ENCODE measurements at places on chromosomes 5 and 9. TPM values are rescaled to one million over a fixed set of nuclear protein-coding genes. Genes with fewer than 3 reads are reported as not detected.

DNA sequence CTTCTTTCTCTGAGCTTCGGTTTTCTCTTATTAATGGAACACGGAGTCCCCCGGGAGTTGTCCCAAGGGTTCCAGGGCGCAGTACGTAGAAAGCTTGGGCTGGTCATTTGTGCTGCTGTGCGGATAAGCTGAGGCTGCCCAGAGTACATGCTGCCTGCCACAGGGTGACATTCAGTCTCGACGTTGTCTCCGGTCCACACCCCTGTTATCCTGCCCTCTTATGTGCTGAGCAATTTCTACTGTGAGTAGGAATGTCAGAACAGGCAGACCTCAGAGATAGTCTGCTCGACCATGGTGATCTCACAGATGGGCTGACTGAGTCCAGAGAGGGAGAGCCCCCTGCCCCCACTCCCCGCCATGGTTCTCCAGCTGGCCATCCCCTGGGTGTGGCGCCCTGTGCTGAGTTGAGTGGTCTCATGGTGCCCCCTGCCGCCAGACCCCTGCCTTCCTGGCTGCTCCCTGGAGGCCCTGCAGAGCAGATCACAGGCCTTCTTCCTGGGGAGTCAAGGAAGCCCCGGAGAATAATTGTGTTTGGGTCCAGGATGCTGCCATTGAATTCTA, 124.0 kb downstream of the RGS3 start:
- H3K4me1 ChIP-seq: peaks cover 25% of the 10 kb centered on the region
- no peak overlapping the region for H3K4me3 ChIP-seq
- no peak overlapping the region for H3K27ac ChIP-seq
- H3K27me3 ChIP-seq: no peaks in the 10 kb centered on the region
- DNase-seq: no peak

DNA sequence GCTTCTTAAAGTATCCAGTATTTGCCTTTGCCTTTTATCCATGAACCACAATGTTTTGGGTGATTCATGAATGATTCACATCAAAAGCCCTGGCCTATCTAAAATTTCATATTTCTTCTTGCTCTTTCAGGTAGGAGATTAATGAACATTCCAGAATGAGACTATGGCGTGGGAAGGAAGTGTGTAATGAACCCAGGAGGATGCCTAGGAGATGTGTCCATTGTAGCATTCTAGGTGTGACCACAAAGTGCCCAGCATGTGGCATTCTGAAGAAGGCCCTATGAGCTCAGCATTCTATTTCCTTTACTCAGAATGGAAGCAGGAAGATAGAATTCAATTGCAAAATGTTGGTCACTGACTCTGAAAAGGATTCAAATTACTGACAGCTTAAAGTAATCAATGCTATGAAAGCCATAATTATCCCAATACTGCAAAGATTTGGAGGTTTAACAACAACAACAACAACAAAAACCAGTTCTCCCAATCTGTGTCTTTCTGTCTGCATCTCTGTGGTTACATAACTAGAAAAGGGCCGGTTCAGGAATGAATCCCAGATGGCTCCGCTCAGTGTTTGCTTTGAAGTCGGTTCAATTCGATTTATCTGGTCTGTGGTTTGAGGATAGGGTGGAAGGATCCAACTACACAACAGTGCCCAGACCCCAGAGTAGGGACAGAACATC, 126.7 kb downstream of the FOXD1 start:
- no peak for DNase-seq
- no peaks in the 10 kb centered on the region for H3K27me3 ChIP-seq
- no peak overlapping the region for H3K27ac ChIP-seq
- H3K36me3 ChIP-seq: no peaks in the 10 kb centered on the region

DNA sequence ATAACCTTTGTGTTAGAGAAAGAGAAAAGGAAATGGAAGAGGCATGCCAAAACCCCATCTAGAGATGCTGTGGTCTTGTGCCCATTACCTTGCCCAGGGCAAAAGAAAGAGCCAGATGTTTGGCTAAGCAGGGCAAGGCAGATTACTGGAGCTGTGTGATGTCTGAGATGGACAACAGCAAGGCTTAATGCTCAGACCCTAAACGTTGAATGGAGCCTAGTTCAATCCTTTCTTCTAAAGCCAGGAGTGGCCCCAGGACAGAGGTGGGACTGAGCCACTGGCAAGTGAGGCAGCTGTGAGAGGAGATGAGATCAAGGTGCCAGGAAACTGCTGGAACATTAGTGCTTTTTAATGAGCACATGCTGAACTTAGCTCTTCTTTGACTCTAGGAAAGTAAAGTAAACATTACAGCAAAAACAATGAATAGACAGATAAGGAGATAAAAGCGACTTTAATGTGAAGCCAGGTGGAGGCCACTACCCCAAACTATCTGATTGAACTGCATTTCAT, 143.0 kb upstream of the EGFLAM start:
- H3K27me3 ChIP-seq: no peaks in the 10 kb centered on the region
- no peak overlapping the region for H3K27ac ChIP-seq
- no peak for DNase-seq
- no peaks in the 10 kb centered on the region for H3K4me1 ChIP-seq
- H3K4me3 ChIP-seq: no peak overlapping the region
- no peaks in the 10 kb centered on the region for H3K36me3 ChIP-seq

The SPTLC1 gene
- total RNA-seq: 38.0 TPM

DNA sequence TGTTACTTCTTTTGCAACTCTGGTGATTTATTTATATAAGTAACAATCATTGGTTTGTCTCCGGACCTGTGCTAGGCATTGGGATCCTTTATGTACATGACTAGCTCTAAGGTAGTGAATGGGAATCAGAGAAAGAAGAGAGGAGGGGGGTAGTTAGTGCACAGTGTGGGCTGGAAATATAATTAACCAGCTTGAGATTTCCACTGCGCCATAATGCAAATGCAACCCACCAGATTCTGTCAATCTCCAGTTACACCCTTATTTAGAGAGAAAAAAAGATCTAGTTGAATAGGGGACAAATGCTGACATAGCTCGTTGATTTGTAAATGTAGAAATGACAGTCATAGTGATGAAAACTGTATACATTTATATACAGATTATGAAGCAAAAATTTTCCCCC, 342.2 kb upstream of the SLC30A5 start:
- no peak overlapping the region for H3K27ac ChIP-seq
- DNase-seq: no peak
- no peaks in the 10 kb centered on the region for H3K4me1 ChIP-seq
- no peaks in the 10 kb centered on the region for H3K27me3 ChIP-seq

GRCh38 chr9:113621309-113621791, 157.8 kb downstream of the RGS3 start:
- no peaks in the 10 kb centered on the region for H3K27me3 ChIP-seq
- H3K4me3 ChIP-seq: no peak overlapping the region
- H3K36me3 ChIP-seq: no peaks in the 10 kb centered on the region

The ZNF367 gene
- total RNA-seq: 14.3 TPM

The RALGDS gene
- 30.1 TPM for total RNA-seq

DNA sequence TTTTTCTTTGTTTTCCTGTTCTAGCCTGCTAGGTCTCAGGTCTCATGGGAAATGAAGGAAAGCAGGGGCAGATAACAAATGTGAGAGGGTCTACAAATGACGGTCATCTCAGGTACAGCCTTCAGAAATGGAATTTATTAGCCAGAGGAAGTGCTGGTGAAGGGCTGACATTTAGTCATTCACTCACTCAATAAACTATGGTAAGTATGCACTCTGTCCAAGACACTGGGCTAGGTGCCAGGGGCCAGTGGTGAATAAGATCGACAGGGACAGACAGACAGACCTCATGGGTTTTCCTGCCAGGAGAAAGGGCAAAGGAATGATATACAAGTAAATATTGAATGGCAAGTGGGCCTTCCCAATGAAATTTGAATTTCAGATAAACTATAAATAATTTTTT, 6.3 kb downstream of the PDE6A start:
- no peaks in the 10 kb centered on the region for H3K4me1 ChIP-seq
- DNase-seq: no peak
- H3K36me3 ChIP-seq: no peaks in the 10 kb centered on the region
- H3K27ac ChIP-seq: no peak overlapping the region

DNA sequence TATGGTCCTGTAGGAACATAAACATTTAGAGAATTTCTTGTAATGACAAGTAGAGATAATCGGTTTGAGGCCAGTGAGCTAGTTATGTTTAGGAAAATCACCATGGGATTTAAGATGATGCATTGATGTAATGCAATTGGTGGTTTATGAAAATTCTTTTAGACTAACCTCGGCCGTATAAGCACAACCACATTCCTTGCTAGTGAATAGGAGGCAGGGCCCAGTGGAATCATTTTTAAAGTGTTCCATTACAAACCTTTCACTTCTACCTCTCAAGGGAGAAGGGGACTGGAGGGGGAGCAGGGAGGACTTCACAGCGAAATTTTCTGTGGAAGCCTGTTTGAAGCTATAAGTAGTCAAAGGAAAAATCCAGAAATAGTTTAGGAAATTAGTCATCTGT, 71.8 kb upstream of the NFIL3 start:
- H3K4me1 ChIP-seq: no peaks in the 10 kb centered on the region
- H3K36me3 ChIP-seq: no peaks in the 10 kb centered on the region
- H3K4me3 ChIP-seq: no peak overlapping the region
- peaks cover 2% of the 10 kb centered on the region for H3K27me3 ChIP-seq
- no peak overlapping the region for H3K27ac ChIP-seq
- no peak for DNase-seq

- no peak for DNase-seq
- H3K4me3 ChIP-seq: no peak overlapping the region
- no peak overlapping the region for H3K27ac ChIP-seq
These were observed 104.4 kb downstream of the ACTL7B start for GRCh38 chr9:108751369-108751768.

GRCh38 chr9:76453785-76454184, 5.2 kb upstream of the GCNT1 start:
- DNase-seq: no peak
- H3K36me3 ChIP-seq: no peaks in the 10 kb centered on the region
- H3K4me3 ChIP-seq: no peak overlapping the region
- peaks cover 7% of the 10 kb centered on the region for H3K4me1 ChIP-seq
- no peak overlapping the region for H3K27ac ChIP-seq

GRCh38 chr5:169260896-169261569, 39.9 kb downstream of the SLIT3 start:
- no peak overlapping the region for H3K4me3 ChIP-seq
- no peak for DNase-seq
- no peaks in the 10 kb centered on the region for H3K4me1 ChIP-seq

DNA sequence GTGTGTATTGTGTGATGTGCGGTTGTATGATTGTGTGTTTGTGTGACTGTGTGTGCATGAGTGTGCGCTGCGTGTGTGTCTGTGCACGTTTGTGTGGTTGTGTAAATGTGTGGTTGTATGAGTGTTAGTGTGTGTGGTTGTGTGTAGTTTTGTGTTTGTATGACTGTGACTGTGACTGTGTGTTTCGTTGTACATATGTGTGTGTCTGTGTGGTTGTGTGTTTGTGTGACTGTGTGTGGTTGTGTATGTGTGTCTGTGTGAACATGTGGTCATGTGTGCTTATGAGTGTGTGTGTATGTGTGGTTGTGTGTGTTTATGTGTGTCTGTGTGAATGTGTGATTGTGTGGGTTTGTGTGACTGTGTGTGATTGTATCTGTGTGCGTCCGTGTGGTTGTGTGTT, 197.8 kb downstream of the TTLL11 start:
- H3K4me1 ChIP-seq: no peaks in the 10 kb centered on the region
- no peak overlapping the region for H3K27ac ChIP-seq
- H3K4me3 ChIP-seq: no peak overlapping the region
- H3K36me3 ChIP-seq: no peaks in the 10 kb centered on the region
- no peaks in the 10 kb centered on the region for H3K27me3 ChIP-seq

The CAVIN4 gene
- total RNA-seq: 0.13 TPM

GRCh38 chr9:135717410-135717809, 15.4 kb downstream of the KCNT1 start:
- H3K4me3 ChIP-seq: no peak overlapping the region
- H3K36me3 ChIP-seq: no peaks in the 10 kb centered on the region
- H3K4me1 ChIP-seq: no peaks in the 10 kb centered on the region
- DNase-seq: no peak
- no peaks in the 10 kb centered on the region for H3K27me3 ChIP-seq
- H3K27ac ChIP-seq: no peak overlapping the region

DNA sequence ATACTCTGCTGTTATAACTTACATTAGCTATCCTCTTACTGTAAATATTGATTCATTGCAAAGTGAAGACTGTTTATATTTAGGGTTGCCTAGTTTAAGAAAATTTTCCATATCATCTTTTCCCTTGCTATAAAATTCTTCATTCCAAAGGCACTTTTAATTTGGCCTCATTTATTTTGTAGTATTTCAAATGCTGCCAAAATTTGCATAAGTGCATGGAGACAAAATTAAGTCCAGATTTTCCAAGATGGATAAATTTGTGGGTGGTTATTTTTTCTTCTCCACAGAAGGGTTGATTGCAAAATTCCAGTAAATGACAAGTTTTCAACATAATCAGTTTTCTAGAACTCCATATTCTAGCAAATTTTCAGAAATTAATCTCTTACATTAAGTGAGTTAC, 141.5 kb upstream of the MTAP start:
- no peak overlapping the region for H3K27ac ChIP-seq
- no peak for DNase-seq
- no peaks in the 10 kb centered on the region for H3K4me1 ChIP-seq

GRCh38 chr5:134141331-134142050, 27.0 kb downstream of the TCF7 start:
- H3K27me3 ChIP-seq: no peaks in the 10 kb centered on the region
- H3K36me3 ChIP-seq: peaks cover 49% of the 10 kb centered on the region
- H3K4me3 ChIP-seq: no peak overlapping the region
- H3K4me1 ChIP-seq: peaks cover 47% of the 10 kb centered on the region
- peak overlapping the region; percentile 22 for H3K27ac ChIP-seq

DNA sequence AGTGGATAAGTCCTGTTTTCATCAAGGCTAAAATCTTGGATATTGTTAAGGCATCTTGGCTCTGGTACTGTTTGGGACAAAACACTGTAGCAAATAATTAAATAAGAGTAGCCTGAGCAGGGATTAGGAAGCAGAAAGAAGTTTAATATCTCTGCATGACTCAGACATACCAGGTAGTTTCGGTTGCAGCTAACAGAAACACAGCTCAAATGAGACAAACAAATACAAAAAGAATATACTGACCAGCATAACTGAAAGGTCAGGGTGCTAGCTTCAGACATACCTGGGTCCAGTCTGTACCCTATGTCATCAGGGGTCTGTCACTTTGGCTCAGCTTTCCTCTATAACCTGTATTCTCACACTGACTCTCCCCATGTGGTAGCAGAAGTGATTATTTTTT, 156.4 kb upstream of the MAP3K1 start:
- H3K36me3 ChIP-seq: no peaks in the 10 kb centered on the region
- no peak overlapping the region for H3K27ac ChIP-seq
- peaks cover 13% of the 10 kb centered on the region for H3K27me3 ChIP-seq
- H3K4me3 ChIP-seq: no peak overlapping the region
- H3K4me1 ChIP-seq: peaks cover 12% of the 10 kb centered on the region
- DNase-seq: no peak

The STOM gene
- total RNA-seq: 49.8 TPM

GRCh38 chr9:93467462-93467861, 14.1 kb upstream of the FAM120AOS start:
- no peaks in the 10 kb centered on the region for H3K27me3 ChIP-seq
- H3K4me3 ChIP-seq: peak overlapping the region; percentile 26

The KIF4B gene
- total RNA-seq: 0.05 TPM

GRCh38 chr5:14674983-14675854, 10.7 kb downstream of the OTULIN start:
- peak overlapping the region; percentile 71 for H3K27ac ChIP-seq
- H3K27me3 ChIP-seq: no peaks in the 10 kb centered on the region

GRCh38 chr9:14298601-14299022, 15.3 kb downstream of the NFIB start:
- no peak for DNase-seq
- no peaks in the 10 kb centered on the region for H3K36me3 ChIP-seq
- H3K27me3 ChIP-seq: no peaks in the 10 kb centered on the region
- no peak overlapping the region for H3K4me3 ChIP-seq

Data from GM12878 (cell line).